Aortic smooth muscle cell (primary cell): ENCODE measurements at places on chromosomes 5 and 9. TPM values are rescaled to one million over a fixed set of nuclear protein-coding genes. Genes with fewer than 3 reads are reported as not detected.

The FOXD1 gene
- 0.44 and 0.92 TPM in 2 replicates for total RNA-seq

The PDGFRB gene
- total RNA-seq = 159 and 206 TPM in 2 replicates

The PCDHGB4 gene
- 20.1 and 26.5 TPM in 2 replicates for total RNA-seq

The PTGER4 gene
- total RNA-seq = 20.6 and 66.8 TPM in 2 replicates

The WDR31 gene
- total RNA-seq = 2.1 and 2.9 TPM in 2 replicates

The HRCT1 gene
- total RNA-seq = 1.3 and 2.2 TPM in 2 replicates

The FBN2 gene
- 4.4 and 18.4 TPM in 2 replicates for total RNA-seq

The PCDHGA2 gene
- 1.7 and 2.5 TPM in 2 replicates for total RNA-seq

The THBS4 gene
- total RNA-seq = 0.56 and 1.3 TPM in 2 replicates

The PLEKHG4B gene
- total RNA-seq = not detected in 2 replicates

The CKMT2 gene
- 2.8 and 4.0 TPM in 2 replicates for total RNA-seq

The DNAI1 gene
- not detected in 2 replicates for total RNA-seq

The PRUNE2 gene
- total RNA-seq = 50.7 and 65.3 TPM in 2 replicates

The ADAMTS13 gene
- total RNA-seq = 1.8 and 2.0 TPM in 2 replicates

The FAM174A gene
- total RNA-seq = 22.8 and 35.1 TPM in 2 replicates

The SMAD5 gene
- total RNA-seq = 38.8 and 40.2 TPM in 2 replicates

The FCN2 gene
- not detected in 2 replicates for total RNA-seq

The PROB1 gene
- 0.31 and 0.40 TPM in 2 replicates for total RNA-seq

The OR13F1 gene
- total RNA-seq = not detected in 2 replicates

The HTR1A gene
- total RNA-seq = not detected in 2 replicates

The KCNV2 gene
- total RNA-seq = not detected in 2 replicates

The LURAP1L gene
- total RNA-seq = 12.2 and 17.2 TPM in 2 replicates

The NR5A1 gene
- total RNA-seq = not detected in 2 replicates

The TMEM215 gene
- total RNA-seq = not detected in 2 replicates

The TMEM245 gene
- 48.4 and 50.2 TPM in 2 replicates for total RNA-seq

The SV2C gene
- under 0.01 TPM in 1 of 2 replicates, not detected in the other for total RNA-seq

The PTGS1 gene
- total RNA-seq = 38.4 and 138 TPM in 2 replicates

The SPARC gene
- total RNA-seq = 877 and 1,916 TPM in 2 replicates

The C5orf47 gene
- total RNA-seq = not detected in 2 replicates

The ENHO gene
- total RNA-seq = not detected in 2 replicates

The FBP2 gene
- 0.06 TPM in 1 of 2 replicates, not detected in the other for total RNA-seq

The BTNL8 gene
- total RNA-seq = not detected in 2 replicates

The IGIP gene
- 16.9 and 19.3 TPM in 2 replicates for total RNA-seq

The CORO2A gene
- under 0.01 and 0.06 TPM in 2 replicates for total RNA-seq

The SPINK5 gene
- total RNA-seq = 0.13 TPM in 1 of 2 replicates, not detected in the other

The FST gene
- 95.7 and 152 TPM in 2 replicates for total RNA-seq

The ZMAT2 gene
- total RNA-seq = 67.6 and 72.0 TPM in 2 replicates

The OLFML2A gene
- 0.12 and 0.13 TPM in 2 replicates for total RNA-seq

The GMCL2 gene
- total RNA-seq = not detected in 2 replicates

The NMUR2 gene
- total RNA-seq = not detected in 2 replicates

The SPOUT1 gene
- total RNA-seq = 9.7 and 12.4 TPM in 2 replicates

The SMIM23 gene
- total RNA-seq = not detected in 2 replicates

The SET gene
- total RNA-seq = 652 and 693 TPM in 2 replicates
